ENCODE measurements at places on chromosomes 3 and 15.
A peak's percentile ranks its signal among the peaks of the same experiment; 100 is the strongest.

DNA sequence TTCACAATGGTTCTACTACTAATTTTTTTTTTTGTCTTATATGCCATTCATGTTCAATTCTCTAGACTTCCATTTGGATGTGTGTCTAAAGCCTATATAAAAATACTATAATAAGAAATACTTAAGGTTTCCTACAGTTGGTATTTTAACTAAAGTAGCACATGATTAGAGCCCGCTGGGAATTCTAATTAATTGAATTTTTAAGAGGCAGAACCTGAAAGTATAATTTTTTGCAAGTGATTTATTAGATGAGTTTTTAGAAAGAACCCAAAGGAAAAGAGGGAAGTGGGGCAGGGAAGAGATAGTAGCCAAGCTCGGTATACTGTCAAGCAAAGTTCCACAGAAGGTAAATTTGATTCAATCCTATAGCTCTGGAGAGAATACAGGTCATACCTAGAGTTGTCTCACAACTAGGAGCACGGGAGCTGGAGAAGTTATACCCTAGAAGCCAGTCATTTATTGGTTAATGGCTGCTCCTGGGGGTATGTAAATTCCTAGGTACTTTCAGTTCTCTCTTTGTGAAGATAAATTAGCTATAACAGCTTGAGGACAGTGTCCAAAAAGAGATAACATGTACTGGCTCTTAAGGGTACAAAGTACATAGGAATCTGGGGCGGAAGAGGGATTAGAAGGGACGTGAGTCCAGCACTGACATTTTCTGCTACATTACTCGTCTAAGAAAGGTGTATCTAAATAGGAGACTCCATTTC lies 225.6 kb downstream of the CNTN6 start:
- DNase-seq = no peak

GRCh38 chr15:63420333-63420747 lies 38.7 kb upstream of the CA12 start:
- DNase-seq = no peak

DNA sequence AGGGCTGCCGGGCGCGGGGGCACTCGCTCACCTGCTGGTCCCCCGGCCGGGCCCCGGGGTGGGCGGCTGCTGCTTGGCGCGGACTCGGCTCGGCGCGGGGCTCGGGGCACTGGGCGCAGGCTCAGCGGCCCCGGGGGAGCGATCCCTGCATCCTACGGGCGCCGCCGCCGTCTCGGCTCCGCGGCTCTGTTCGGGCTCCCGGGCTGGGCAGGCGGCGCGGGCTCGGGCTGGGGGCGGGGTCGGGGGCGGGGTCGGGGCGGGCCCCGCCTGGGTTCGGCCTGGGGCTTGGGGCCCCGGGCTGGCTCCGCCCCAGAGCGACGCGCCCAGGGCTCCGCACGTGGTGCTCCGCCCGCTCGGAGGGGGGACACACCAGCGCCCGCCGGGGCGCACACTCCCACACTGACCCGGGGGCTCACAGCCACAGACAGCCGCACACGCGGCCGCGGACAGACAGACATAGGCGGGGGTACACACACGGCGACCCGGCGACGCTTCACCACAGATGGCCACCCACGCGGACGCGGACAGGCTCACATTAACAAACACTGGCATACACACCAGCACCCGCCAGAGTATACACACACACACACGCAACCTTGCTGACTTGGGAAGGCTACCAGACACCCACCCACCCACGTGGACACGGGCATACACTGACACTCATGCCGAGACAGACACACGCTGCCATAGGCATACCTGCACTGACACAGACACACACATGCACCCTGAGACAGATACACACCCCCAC lies at the start of gene SCN5A:
Gene SCN5A, minus strand, starts transcription at position 188 of the 748 bp plus-strand sequence. CDS start 16,380 bp downstream, outside the sequence.
- peak; percentile 77 for DNase-seq

GRCh38 chr3:195137638-195138588 lies 133.0 kb downstream of the XXYLT1 start:
- DNase-seq = no peak

DNA sequence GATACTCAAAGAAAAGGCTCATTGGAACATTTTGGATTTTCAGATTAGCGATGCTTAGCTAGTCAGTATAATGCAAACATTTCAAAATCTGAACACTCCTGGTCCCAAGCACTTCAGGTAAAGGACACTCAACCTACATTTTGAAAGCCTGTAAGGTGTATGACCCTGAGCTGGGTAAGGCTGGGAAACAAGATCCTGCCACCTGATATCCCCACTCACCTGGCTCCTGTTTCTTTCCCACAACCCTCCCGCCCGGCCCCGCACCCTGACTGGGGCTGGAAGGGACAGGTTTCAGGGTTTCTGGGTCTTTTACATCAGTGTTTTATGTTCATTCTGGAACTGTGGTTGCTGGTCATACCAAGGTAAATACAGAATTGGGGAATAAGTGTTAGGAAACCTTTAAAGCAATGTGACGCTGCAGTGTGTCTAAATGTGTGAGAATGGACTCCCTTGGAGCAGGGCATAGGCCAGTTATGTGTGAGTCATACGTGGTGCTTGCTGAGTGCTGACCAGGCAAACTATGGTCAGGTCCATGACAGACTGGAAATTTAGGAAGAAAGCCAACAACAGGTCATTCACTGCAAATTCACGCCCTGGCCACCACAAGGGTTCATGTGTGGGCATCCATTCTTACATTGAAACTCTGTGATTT lies 22.9 kb downstream of the CTXND1 start:
- no peak for DNase-seq

GRCh38 chr3:121064121-121064520 lies 156.1 kb downstream of the STXBP5L start:
- DNase-seq = no peak

DNA sequence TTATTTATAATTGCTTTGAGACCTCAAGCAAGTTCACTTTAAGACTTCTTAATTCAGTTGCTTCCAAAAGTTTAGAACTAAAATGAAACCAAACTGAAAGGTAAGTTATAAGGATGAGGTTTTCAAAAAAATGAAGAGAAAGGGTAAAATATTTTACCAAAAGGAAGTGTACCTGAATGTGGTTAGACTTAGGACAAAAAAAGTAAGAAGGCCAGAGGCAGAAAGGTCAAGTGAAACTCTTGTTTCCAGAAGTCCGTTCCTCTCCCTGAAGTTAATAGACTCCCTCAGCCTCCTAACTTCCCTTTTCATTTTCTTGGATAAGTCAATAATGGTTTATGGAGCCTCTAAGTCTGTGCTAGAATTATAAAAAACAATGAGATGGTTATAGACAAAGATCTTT lies 16.6 kb downstream of the BTLA start:
- no peak for DNase-seq

DNA sequence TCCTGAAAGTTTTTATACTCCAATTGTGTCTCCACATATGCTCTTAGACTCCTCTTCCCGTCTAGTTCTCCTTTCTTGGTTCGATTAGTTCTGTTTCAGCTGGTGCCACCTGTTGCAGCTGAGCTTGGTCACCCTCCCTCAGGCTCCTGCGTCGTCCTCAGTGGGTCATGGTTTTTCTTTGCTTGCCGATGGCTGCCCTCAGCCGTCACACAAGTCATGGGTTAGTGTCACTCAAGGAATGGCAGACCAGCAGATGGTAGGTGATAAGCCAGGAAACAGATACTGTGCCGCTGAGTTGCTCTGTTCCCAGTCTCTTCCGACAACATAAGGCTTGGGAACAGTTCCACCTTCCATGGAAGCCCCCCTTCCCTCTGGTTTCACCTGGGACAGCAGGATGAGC lies 109.9 kb downstream of the IGF1R start:
- no peak for DNase-seq

DNA sequence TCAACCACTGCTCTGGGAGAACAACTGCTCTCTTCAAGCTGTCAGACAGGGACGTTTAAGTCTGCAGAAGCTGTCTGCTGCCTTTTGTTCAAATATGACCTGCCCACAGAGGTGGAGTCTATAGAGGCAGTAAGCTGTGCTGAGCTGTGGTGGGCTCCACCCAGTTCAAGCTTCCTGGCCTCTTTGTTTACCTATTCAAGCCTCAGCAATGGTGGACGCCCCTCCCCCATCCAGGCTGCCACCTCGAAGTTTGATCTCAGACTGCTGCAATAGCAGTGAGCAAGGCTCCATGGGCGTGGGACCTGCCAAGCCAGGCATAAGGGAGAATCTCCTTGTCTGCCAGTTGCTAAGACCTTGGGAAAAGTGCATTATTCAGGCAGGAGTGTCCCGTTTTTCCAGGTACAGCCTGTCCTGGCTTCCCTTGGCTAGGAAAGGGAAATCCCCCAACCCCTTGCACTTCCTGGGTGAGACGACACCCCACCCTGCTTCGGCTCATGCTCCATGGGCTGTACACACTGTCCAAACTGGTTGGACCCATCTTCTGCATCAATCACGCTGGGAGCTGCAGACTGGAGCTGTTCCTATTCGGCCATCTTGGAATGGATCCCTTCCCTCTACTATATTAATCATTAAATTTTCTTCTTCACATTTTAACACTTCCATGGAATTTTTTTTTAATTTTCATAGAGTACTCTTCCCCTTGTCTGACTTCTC lies 167.0 kb upstream of the UBE2E2 start:
- DNase-seq = no peak

DNA sequence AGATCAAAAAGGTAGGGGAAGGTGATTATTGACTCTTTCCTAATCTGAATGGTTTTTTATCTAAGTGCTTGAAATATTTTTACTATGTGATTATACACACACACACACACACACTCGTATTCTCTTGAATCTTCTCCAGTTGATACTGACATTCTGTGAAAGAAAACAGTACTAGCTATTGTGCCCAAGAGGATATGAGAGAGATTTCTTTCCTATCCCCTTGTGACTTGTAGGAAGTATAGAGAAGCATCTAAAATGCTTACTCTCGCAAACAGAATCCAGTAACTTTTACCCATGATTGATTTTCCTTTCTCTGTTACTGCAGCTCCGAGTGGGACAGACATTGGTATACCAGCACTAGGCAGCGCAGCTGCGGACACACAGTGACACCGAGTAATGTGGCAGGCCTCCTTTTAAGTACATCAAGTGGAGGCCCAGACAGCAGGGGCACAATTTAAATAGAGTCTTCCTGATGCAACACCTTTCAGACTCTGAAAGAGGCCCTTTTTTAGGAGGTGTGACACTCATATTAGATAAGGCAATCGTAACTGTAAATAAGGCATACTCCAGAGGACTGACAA lies 421.0 kb upstream of the CNTN4 start:
- DNase-seq = no peak

GRCh38 chr3:23640471-23641146 lies 165.1 kb upstream of the UBE2E1 start:
- no peak for DNase-seq

GRCh38 chr15:35697549-35698299 lies 151.8 kb upstream of the DPH6 start:
- DNase-seq = no peak

- no peak for DNase-seq
These were observed 12.7 kb downstream of the GPR156 start for GRCh38 chr3:120272286-120272685.

DNA sequence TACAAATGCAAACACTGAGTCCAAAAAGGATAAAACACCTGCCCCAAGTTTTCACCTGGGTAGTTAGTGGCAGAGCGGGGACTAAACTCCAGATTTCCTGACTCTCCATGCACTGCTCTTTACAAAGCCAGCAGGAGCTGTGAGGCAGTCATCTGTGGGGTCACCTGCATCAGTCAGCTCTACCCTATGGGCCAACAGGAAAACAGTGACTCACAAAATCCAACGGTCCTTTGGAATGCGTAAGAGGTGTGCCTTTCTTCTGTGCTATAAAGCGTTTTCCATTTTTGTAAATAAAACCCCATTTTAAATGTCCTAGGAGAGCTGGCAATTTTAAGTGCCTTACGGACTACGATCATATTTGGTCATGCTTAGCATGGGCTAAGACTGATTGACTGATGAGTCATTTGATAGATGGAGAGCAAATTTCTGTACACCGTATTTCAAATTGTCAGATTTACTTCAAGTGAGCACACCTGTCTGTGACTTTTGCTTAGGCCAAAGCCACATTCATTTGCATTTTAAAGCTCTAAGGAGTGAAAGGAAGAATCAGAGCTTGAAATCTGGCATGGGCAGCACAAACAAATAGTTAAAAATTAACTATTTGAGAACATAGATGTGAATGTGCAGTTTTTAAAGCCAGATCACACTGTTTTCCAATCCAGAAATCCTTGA lies 4.4 kb upstream of the COL8A1 start:
- no peak for DNase-seq

All from stimulated activated CD4-positive, alpha-beta T cell treated with anti-CD3 and anti-CD28 coated beads, Interleukin-4, amount 100 ng/mL, for 4 hours (primary cell).